ENCODE measurements at places on chromosomes 7 and 10. TPM values are rescaled to one million over a fixed set of nuclear protein-coding genes. Genes with fewer than 3 reads are reported as not detected.

The NCAPG2 gene
- total RNA-seq: 19.3 TPM

The OR2A42 gene
- 0.26 TPM for total RNA-seq

The EVX1 gene
- not detected for total RNA-seq

The SPAG6 gene
- 2.1 TPM for total RNA-seq

The LRRC17 gene
- 1.6 TPM for total RNA-seq

The NXPH1 gene
- not detected for total RNA-seq

The AGK gene
- total RNA-seq: 29.3 TPM

The HOXA10 gene
- 30.6 TPM for total RNA-seq

The SCART1 gene
- total RNA-seq: 3.4 TPM

The TMEM72 gene
- total RNA-seq: not detected

The CUTC gene
- 16.6 TPM for total RNA-seq

The GJC3 gene
- not detected for total RNA-seq

The CHAT gene
- total RNA-seq: not detected

The CAMK2B gene
- total RNA-seq: 0.26 TPM

The OR13A1 gene
- total RNA-seq: not detected

The LEP gene
- 0.11 TPM for total RNA-seq

The ADAP1 gene
- 2.4 TPM for total RNA-seq

The RADIL gene
- 1.0 TPM for total RNA-seq

The COL28A1 gene
- 0.52 TPM for total RNA-seq

The SLC13A4 gene
- total RNA-seq: 0.76 TPM

The FHIP2A gene
- 50.7 TPM for total RNA-seq

The HHEX gene
- total RNA-seq: 0.86 TPM

The PILRA gene
- not detected for total RNA-seq

The UCN3 gene
- not detected for total RNA-seq

The COL1A2 gene
- 5,703 TPM for total RNA-seq

The IDI2 gene
- not detected for total RNA-seq

The LRRC4 gene
- 0.39 TPM for total RNA-seq

The TMEM213 gene
- total RNA-seq: not detected

The GJD4 gene
- total RNA-seq: 0.22 TPM

The OR6V1 gene
- not detected for total RNA-seq

The JCAD gene
- total RNA-seq: 73.6 TPM

The STEAP1 gene
- 55.5 TPM for total RNA-seq

The HMX2 gene
- total RNA-seq: not detected

The TRIM50 gene
- not detected for total RNA-seq

The PUS7 gene
- 19.5 TPM for total RNA-seq

The ATRNL1 gene
- 12.5 TPM for total RNA-seq

The ABI1 gene
- 93.6 TPM for total RNA-seq

All from articular chondrocyte of knee joint (primary cell).